ENCODE measurements at places on chromosomes 4 and X. TPM values are rescaled to one million over a fixed set of nuclear protein-coding genes. Genes with fewer than 3 reads are reported as not detected.

- peak; percentile 8 for DNase-seq
- no peak overlapping the region for H3K4me3 ChIP-seq
- no peaks in the 10 kb centered on the region for H3K27me3 ChIP-seq
- H3K27ac ChIP-seq: no peak overlapping the region
These were observed 90.6 kb downstream of the DCAF8L2 start for GRCh38 chrX:27680726-27681125.

- no peak for DNase-seq
- no peaks in the 10 kb centered on the region for H3K27me3 ChIP-seq
- no peak overlapping the region for H3K27ac ChIP-seq
- peak overlapping the region; percentile 86 for H3K4me3 ChIP-seq
- no peaks in the 10 kb centered on the region for H3K4me1 ChIP-seq
These were observed 654 bp upstream of the STS start for GRCh38 chrX:7146703-7147412.

GRCh38 chrX:121781991-121782390 is 734.6 kb downstream of the GLUD2 start:
- no peaks in the 10 kb centered on the region for H3K4me1 ChIP-seq
- H3K27me3 ChIP-seq: no peaks in the 10 kb centered on the region
- no peak for DNase-seq
- H3K36me3 ChIP-seq: no peaks in the 10 kb centered on the region
- no peak overlapping the region for H3K4me3 ChIP-seq

DNA sequence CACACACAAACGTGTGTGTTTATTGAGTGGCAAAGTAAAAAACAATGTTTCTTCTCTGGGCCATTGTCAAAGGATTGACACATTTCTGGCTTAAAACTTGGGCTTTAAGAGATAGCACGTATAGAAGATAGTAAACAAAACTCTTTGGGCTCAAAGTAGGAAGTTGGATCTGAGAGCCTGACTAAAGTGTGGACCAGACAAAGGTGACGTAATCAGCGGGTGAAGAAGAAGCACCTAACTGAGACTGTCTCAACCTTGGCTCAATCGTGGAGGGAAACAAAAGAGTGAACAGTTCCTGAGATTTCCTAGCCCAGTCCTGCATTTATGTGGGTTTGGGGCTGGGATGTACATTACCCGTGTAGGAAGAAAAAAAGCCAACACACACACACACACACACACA is 13.7 kb downstream of the PFKFB1 start:
- H3K36me3 ChIP-seq: no peaks in the 10 kb centered on the region
- DNase-seq: no peak
- peaks cover 2% of the 10 kb centered on the region for H3K27me3 ChIP-seq
- H3K27ac ChIP-seq: no peak overlapping the region
- H3K4me3 ChIP-seq: no peak overlapping the region

GRCh38 chr4:82542642-82543041 is 19.1 kb downstream of the TMEM150C start:
- no peaks in the 10 kb centered on the region for H3K36me3 ChIP-seq
- no peaks in the 10 kb centered on the region for H3K4me1 ChIP-seq
- H3K4me3 ChIP-seq: no peak overlapping the region

- DNase-seq: no peak
- no peak overlapping the region for H3K4me3 ChIP-seq
- H3K36me3 ChIP-seq: no peaks in the 10 kb centered on the region
These were observed 382.0 kb downstream of the MAGEB5 start for GRCh38 chrX:26597981-26598380.

CXCL11 gene
- 1.1 TPM for total RNA-seq

THOC2 gene
- total RNA-seq: 67.8 TPM

MAGEA4 gene
- total RNA-seq: not detected

ZXDA gene
- 5.4 TPM for total RNA-seq

FNIP2 gene
- 14.4 TPM for total RNA-seq

CFP gene
- total RNA-seq: 1.9 TPM
